SJSA1 (cell line): ENCODE measurements at places on chromosomes 5 and 9.

DNA sequence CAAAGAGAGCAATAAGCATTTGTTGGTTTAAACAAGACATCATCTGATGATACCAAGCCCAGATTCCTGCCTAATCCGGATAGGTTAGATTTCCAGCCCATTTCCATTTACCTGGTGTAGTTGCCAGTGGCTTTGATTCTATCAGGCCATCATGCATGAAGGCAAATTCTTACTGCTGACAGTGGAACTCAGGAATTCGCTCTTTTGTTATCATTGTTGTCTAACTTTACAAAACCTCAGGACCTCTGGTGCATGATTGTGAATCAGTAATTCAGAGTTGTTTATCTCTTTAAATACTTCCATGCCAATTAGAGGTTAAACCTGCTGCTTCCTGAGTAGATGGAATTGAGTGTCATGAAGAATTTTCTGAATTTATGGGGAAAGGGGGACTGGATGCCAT lies 76.5 kb downstream of the C9orf152 start:
- peak; percentile 78 for DNase-seq

DNA sequence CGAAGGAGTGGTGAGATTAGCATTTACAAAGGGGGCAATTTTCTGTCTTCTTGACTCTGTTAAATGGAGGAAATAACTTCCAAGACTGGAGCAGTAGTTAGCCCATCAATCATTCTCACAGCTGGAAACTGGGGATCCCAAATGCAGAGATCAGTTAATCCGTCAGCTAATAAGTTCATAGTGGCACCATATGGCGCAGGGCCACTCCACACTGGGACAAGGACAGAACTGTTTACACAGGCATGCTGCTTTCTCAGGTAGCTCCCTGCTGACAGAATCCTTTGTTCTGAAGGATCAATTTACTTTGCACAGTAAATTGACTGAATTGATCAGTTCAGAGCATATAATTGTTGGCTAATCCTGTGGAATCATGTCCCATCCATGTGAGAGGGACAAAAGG lies 395.7 kb downstream of the TMEM161B start:
- DNase-seq, result no peak

GRCh38 chr9:128575469-128575868 lies 23.1 kb downstream of the SPTAN1 start:
- no peak for DNase-seq

DNA sequence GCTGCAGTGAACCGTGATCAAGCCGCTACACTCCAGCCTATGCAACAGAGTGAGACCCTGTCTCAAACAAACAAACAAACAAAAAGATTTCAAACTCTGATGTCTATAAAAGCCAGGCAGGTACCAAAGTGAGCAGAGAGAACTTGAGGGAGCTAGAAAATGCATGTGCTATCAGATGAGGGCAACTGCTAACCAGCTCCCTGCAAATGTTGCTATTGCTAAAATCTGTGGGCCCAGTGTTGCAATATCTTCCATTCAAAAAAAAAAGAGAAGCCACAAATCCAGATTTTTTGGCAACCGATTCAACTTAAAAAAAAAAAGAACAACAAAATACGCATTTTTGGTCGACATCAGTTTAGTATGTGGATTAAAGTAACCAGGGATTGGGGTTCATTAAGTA lies 5.5 kb downstream of the UBE2D2 start:
- DNase-seq, result no peak

DNA sequence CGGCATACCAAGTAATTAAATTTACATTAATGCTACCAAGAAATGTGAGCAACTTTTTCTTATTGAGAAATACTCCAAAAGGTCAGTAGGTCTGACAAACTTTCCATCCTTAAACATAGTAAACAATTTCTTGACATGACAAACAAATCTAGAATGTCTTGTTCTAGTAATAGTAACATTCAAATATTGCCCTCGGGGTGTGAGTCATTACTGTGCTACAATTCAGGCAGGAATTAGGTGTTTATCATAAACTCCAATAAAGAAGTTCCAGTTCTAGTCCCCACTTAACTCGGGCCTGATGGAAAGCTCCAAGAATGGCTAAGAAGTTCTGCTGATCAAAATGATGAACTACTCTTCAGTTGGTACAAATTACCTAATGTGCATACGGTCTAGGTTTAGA lies 235.6 kb upstream of the TUSC1 start:
- no peak for DNase-seq
